Activated gamma-delta T cell treated with anti-CD3 and anti-CD28 coated beads, Interleukin-2, amount 50 U/mL, for 16 hours (primary cell): ENCODE measurements at places on chromosomes 4 and X.

- DNase-seq: no peak
Observed at GRCh38 chr4:76090241-76090691, 15.8 kb downstream of the ART3 start.

- DNase-seq: no peak
Observed at GRCh38 chrX:54066841-54067240, 22.6 kb upstream of the PHF8 start.

DNA sequence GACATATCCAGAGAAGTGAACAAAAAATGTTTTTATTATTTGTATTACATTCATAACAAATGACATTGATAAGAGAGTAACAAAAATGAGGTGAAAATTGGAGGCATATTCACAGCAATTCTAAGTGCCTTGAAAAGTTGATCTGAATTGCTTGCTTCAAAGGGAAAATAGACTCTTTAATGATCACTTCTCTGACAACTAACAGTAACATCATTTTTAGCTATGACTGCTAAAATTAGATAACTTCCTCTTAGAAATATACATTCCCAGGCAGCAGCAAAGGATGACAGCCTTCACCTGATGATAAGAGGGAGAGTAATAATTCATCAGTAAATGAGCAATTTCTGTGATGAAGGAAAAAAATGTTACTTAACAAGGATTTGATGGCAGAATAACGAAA, 472.5 kb downstream of the PCDH10 start:
- DNase-seq: no peak

DNA sequence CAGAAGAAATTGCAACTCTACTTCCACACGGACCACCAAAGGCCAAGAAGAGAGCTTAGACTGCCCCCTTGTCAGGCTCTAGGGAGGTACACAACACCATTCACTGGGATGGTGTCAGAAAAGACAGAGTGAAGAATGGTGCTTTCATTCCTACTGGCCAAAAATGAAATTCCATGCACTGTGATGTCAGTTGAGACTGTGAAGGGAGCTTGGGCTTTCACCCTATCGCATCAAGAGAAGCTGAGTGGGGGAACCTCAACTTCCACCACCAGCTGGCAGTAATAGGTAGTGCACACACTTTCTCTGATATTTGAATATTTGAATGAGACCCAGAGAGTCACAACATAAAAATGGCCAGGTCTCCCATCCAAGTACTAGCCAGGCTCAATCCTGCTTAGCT, 65.9 kb downstream of the ZNF711 start:
- no peak for DNase-seq

DNA sequence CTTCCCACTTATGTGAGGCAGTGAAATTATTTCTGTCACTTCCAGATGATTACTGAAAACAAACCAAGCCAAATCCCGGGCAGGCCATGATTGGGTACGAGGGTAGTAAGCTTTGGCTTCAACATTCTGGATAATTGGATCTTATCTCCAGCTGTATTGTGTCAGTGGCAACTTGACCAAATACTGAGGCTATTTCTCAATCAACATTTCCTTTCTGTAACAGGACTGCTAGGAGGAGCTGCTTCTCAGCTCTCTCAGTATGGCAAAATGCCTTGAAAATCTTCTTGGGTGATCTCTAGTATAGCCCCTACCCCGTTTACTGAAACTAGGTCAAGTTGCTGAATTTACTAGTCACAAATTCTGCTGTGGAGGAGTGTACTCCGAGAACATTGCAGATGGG, 169.3 kb upstream of the FRMPD4 start:
- DNase-seq: no peak

DNA sequence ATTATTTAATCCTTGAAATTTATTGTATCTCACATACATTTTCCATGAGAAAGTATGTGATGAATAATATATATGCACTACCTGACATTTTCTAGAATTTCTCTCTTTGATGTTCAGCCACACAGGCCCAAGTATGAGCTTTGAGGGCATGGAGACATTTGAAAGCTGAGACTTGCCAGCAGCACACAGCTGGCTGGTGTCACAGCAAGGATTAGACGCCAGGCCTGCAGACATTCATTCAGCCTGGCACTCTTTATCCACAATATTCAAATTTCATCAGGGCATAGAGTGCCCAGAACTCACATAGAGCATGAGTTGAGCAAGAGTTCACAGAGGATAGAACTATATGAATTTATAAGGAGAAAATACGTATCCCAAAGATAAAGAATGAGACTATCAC, 74.0 kb downstream of the GRIA2 start:
- DNase-seq: no peak

DNA sequence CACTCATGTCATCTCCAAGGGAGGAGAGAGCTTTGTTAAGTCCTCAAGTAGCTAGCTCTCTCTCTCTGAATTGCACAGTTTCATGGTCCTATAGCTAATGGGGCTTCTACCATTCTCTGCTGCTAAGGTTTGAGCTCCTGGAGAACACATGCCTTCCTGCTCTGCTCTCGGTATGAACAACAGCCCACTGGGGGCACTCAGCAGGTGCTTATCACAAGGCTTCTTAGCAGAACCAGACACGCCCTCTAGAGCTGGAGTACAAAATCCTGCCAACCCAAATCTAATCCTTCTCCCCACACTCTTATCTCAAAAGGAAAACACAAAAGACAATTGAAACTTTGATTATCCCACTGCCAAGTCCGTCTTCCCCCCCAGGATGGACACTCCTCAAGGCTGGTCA, 176.5 kb downstream of the HS3ST1 start:
- no peak for DNase-seq

DNA sequence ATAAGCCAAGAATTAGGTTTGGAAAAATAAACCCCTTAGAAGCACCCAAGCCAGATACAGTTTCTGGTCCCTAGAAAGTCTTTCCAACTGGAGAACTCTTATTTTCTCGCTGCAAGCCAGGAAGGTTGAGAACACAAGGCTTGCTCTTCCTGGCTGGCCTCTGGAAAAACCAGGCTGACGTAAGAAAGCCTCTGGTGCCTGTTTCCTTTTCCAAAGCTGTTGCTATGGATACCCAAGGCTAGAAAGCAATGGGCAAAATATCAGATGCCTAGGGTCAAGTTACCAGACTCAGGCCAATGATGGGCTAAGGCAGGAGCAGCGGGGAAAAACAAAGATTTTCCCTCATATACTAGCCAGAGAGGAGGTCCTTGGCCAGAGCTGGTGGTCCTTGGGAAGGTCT, 281.6 kb downstream of the KLHL13 start:
- no peak for DNase-seq

- no peak for DNase-seq
Observed at GRCh38 chrX:46929439-46930261, 17.4 kb downstream of the JADE3 start.

- no peak for DNase-seq
Observed at GRCh38 chr4:78372355-78372988, 179.1 kb upstream of the ANXA3 start.

- no peak for DNase-seq
Observed at GRCh38 chr4:138871555-138871875, 144.1 kb upstream of the NOCT start.

DNA sequence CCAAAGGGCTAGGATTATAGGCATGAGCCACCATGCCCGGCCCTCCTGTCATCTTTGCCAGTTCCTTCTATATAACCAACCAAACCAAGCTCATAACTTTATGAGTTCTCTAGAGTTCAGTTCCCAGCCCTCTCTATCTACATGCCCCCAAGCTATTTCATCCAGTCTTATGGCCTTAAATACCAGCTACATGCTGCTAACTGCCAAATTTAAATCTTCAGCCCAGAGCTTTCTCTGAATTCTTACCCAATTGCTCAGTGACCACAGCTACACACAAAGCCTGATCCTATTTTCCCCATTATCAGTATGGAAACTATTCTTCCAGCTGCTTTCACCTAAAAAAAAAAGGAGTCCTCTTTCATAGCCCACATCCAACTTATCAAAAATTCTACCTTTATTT, 23.1 kb downstream of the TMEM184C start:
- no peak for DNase-seq

GRCh38 chr4:150248181-150248580, 169.9 kb downstream of the DCLK2 start:
- no peak for DNase-seq

- DNase-seq: no peak
Observed at GRCh38 chr4:23789762-23790161, 100.1 kb downstream of the PPARGC1A start.

DNA sequence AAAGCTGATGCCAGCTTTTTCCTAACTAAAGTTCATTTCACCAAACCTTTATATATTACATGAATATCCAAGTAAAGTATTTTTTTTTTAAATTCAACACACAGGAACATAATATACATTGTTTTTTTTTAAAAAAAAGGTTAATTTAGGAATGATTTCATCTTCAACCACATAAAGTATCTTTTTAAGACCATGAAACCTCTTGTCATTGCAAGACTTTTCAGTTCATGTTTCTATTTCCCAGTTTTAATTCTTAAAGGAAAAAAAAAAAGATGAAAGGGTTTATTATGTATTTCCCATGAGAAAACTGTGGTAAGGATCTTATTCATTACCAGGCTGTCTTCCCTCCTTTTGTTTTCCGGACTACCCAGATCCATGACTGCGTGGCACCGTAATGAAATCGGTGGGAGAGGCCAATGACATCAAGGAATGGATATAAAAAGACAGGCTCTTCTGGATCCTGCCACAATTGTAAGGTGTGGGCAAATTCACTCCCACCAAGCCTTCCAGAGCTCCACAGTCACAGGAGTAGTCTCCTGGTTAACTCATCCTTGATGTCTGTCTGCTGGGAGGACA, 84.7 kb upstream of the CBR4 start:
- DNase-seq: no peak

DNA sequence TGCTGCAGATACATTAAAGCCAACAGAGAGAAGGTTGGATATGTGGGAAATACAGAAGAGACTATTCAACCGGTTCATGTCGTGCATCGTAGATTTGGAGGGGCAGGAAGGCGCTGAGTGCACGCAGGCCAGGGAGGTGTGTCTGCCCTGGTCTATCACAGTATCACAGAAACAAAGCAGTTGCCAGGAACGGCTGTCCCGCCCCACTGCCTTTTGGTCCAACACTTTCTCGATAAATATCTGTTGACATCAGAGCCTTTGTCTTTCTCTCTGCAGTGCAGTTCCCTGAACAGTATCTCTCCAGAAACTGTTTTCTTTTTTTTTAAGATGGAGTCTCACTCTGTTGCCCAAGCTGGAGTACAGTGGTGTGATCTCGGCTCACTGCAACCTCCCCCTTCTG, 151.1 kb upstream of the BCOR start:
- DNase-seq: no peak

GRCh38 chr4:159677521-159677920, 574.6 kb downstream of the RAPGEF2 start:
- no peak for DNase-seq

- DNase-seq: peak; percentile 70
Observed at GRCh38 chr4:1201851-1202525, 29.6 kb upstream of the SPON2 start.

- DNase-seq: no peak
Observed at GRCh38 chr4:107552306-107552705, 167.7 kb downstream of the PAPSS1 start.

GRCh38 chrX:154091678-154092077, 5.8 kb downstream of the MECP2 start:
- DNase-seq: peak; percentile 5

DNA sequence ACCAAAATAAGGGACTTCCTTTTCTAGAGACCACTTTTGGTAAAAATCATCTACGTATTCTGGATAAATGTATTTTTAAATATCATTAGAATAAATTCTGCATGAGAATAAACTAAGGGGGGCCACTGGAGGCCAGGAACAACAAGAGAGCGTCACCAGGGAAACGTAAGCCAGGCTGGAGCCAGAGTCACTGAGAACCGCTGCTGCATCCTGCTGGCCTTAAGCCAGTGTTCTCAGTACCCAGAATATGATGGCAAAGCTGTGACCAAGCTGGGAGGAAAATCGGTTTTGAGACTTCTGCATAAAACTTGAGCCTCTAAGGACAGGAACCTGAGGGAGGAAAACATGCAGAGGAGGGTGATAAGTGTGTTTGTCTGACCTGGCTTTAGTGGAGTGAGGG, 63.0 kb upstream of the FAM9A start:
- DNase-seq: no peak

- DNase-seq: no peak
Observed at GRCh38 chrX:129654652-129655546, at the start of gene APLN. Gene APLN (minus strand): TSS chrX:129654956. CDS start chrX:129654630, 326 bp downstream.

GRCh38 chrX:148412006-148412405, 88.4 kb upstream of the AFF2 start:
- DNase-seq: no peak

DNA sequence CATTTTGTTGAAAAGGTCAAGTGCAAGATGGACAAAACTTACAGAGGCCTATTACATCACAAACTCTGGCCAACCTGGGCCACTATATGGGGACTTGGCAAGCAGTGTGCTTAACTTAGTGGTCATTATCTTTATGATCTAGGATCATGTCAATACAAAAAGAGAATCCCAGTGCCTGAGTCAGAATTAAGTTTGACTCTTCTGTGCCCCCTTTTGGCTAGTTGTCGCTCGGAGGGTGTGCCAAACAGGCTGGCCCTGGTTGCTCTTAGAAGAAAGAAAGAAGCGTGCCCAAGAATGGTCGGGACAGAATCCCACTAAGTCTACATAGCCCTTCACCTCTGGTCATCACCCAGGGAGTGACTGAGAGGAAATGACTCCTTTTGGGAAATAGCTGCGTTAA, 100.1 kb downstream of the EIF4E start:
- peak; percentile 8 for DNase-seq

GRCh38 chr4:5340991-5341451, 289.7 kb downstream of the STK32B start:
- DNase-seq: no peak

- no peak for DNase-seq
Observed at GRCh38 chr4:948936-949300, 16.7 kb downstream of the TMEM175 start.

DNA sequence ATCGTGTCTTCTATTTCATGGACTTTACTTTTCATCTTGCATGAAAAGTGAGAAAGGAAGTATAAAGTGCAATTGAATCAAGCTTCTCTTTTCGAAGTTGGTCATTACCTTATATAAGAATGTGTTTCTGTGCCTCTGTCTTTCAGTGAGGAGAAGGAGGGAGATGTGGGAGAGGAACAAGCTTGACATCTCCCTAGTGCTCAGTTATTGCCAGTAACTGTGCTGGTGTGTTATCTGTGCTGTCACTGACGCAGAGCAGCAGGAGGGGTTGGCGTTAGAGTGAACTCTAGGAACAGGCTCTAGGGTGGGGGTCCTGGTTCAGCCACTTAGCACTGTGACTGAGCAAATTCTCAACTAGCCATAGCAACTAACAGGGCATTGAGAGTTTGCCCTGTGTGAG, 34.0 kb upstream of the TBC1D9 start:
- no peak for DNase-seq

DNA sequence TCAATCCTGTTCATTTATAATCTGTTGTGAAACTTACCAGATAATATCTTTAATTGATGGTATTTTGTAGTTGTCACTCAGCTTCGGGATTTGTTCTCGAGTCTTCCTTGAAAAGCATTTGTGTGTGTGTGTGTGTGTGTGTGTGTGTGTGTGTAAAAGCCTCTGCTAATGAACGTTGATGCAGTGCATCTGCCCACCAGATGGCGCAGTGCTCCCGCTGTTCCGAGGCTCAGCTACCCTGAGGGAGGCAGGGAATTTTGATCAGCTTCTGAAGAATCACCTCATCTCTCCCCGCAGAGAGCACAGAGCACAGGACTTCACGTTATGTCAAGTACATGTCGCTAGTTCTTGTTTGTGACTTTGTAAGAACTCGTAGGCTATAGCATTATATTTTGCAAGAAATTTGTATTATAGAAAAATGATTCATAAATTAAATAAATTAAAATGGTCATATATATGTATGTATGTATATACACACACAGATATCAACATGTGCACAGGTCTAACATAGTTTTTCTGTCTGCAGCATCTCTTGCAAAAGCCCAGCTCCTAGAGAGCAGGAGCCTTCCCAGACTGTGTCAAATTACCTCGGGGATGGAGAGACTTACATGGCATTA, 316.7 kb upstream of the IGFBP7 start:
- DNase-seq: no peak
